Naive thymus-derived CD8-positive, alpha-beta T cell (primary cell): ENCODE measurements at places on chromosomes 12 and 14.

DNA sequence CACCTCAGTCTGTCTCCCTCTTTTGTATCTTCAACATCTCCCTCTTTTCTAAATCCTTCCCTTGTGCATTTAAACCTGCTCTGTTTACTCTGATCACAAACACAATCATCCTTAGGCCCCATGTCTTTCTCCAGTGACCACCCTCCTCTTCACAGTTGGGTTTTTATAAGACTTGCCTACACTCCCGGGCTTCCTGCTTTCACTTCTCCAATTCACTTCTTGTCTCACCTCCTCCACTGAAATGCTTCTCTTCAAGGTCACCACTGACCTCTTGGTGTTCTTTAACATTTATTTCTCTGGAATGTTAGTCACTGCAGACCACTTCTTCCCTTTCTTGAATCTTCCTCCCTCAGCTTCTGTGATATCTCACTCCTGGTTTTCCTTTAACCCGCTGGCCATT is 8.7 kb upstream of the SMCO2 start:
- DNase-seq = no peak

DNA sequence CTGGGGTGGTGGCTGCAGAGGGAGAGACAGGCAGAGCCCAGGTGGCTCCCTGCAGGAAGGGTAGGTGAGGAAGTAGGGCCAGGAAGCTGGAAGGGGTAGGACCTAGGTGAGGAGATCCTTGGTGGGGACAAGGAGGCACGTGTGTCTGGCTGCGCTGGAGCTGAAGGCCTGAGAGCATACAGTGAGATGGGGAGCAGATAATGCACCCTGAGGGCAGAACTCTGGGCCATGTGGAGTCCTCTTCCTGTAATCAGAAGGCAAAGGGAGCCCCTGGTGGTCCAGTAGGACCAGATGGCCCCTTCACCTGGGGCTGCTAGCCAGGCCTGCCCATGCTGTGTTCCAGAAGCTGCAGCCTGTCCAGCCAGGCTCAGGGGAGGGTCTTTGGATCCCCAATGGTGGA is 15.3 kb upstream of the KRT80 start:
- no peak for DNase-seq

- no peak for DNase-seq
These were observed 582.5 kb upstream of the MGAT4C start for GRCh38 chr12:86838711-86839110.

GRCh38 chr12:67452119-67452805 is 183.1 kb downstream of the CAND1 start:
- DNase-seq = no peak

DNA sequence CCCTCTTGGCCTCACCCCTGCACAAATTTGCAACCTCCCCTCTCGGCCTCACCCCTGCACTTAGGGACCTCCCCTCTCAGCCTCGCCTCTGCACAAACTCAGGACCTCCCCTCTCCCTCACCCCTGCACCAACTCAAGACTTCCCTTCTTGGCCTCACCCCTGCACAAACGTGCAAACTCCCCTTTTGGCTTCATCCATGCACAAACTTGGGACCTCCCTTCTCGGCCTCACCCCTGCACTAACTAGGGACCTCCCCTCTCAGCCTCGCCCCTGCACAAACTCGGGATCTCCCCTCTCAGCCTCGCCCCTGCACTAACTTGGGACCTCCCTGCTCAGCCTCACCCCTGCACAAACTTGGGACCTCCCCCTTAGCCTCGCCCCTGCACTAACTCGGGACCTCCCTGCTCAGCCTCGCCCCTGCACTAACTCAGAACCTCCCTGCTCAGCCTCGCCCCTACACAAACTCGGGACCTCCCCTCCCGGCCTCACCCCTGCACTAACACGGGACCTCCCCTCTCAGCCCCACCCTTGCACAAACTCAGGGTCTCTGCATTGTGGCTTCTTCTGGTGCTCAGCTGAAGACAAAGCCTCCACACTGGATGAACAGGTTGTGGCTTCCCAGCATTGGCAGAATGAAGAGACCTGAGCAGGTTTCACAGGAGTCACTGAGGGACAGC is 11.0 kb upstream of the GOLGA3 start:
- no peak for DNase-seq
